CD4-positive, alpha-beta T cell treated with Interleukin-15 for 4 hours (primary cell): ENCODE measurements at places on chromosomes 1 and 21.

- no peak for DNase-seq
Observed at GRCh38 chr1:186708694-186709097, 28.5 kb upstream of the PTGS2 start.

DNA sequence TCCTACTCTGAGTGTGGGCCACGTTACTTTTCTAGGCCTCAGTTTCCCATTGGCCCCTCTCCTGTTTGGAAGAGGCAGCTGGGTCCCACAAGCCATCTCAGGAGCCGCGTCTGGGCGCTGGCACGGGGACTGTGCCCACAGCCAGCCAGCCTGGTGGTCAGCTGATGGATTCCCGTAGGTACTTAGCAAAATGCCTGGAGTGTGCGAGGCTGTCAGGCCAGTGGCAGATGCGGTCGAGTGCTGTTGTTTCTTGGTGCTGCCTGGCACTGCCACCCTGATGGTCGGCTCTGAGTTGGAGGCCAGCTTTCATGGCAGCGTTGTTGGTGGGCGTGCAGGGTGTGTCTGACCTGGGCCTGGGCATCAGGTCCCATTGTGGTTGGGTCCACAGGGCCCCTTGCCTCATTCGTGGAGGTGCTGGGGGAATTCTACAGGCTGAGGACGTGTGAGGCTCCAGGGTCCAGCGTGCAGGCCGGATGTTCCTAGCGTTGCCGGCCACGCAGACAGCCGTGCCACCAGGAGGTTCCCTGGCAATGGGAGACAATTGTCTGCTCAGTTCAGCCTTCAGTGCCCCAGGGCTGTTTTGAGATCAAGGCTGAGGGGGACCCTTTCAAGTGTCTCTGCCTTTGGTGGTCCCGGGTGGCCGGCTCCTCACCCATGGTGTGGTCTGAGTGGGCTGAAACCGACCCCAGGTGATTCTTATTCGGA, 20.9 kb downstream of the SKI start:
- no peak for DNase-seq

GRCh38 chr1:11982010-11982392, 1.8 kb downstream of the MFN2 start:
- no peak for DNase-seq

GRCh38 chr1:219566951-219567947, 45.7 kb downstream of the ZC3H11B start:
- no peak for DNase-seq

DNA sequence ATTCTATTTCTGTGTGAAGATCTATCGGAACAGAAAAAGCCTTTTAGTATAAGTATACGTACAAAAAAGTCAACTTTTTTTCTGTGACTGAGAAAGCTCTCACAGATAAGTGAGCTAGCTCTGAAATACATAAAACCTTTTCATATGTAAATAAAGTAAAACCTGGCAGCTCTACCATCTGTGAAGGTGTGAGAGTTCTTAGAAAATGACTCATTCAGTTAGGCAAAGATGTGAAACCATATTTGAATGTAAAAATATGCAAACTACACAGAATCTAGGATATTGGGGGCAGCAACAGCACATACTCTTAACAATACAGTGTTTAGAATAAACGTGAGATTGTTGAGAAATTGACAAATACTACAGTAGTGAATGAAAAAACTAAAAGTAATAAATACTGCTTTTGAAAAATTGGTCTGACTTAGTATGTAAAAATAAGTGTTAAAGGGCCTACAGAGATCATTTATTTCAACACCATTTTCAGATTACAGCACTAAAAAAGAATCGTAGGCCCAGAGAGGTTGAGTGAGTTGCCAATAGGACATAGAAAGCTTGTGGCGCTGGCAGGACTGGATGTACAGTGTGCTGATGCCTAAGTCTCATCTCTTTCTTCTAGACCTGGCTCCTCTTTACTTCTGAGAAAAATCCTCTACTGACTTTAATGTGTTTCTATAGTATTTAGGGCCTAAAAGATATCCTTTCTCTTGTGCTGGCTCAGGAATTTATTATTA, 19.8 kb downstream of the ATP6V1G3 start:
- DNase-seq = peak; percentile 77

- no peak for DNase-seq
Observed at GRCh38 chr1:220407191-220407590, 120.7 kb upstream of the MARK1 start.

GRCh38 chr21:36377391-36377842, 7.8 kb upstream of the CHAF1B start:
- DNase-seq = no peak

DNA sequence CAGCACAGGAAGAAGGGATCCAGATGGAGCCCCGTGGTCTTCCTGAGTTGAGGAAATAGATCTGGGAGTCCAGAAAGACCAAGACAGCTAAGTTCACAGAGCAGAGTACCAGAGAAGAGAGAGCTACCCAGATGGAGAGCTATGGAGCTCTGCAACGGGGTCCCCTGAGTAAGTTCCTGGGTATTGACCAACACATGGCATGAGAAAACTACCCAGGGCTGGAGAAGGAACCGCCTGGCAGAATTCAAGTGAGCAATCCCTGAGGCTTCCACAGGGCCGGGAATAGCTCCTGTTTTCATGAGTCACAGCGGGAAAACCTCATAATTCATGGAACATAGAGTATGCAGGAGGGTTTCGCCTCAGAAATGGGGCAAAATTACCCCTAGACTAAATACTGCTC, 19.7 kb downstream of the STPG1 start:
- no peak for DNase-seq

DNA sequence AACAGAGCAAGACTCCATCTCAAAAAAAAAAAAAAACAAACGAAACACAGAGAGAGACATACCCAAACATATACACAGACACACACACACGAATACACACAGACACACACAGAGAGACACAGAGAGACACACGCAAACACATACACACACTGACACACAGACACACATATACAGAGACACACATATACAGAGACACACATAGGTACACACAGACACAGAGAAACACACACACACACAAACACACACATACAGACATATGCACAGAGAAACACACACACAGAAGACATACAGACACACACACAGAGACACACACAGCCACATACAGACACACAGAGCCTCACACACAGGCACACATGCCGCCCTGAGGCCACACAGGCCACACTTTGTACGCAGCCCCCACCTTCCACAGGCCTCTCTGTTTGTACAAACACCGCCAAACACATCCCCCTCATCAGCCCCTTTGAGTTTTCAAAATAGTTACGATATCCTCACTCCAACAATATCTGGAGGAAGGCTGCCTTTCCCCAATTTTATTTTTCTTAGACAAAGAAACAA, 57.5 kb upstream of the ABCG1 start:
- no peak for DNase-seq

DNA sequence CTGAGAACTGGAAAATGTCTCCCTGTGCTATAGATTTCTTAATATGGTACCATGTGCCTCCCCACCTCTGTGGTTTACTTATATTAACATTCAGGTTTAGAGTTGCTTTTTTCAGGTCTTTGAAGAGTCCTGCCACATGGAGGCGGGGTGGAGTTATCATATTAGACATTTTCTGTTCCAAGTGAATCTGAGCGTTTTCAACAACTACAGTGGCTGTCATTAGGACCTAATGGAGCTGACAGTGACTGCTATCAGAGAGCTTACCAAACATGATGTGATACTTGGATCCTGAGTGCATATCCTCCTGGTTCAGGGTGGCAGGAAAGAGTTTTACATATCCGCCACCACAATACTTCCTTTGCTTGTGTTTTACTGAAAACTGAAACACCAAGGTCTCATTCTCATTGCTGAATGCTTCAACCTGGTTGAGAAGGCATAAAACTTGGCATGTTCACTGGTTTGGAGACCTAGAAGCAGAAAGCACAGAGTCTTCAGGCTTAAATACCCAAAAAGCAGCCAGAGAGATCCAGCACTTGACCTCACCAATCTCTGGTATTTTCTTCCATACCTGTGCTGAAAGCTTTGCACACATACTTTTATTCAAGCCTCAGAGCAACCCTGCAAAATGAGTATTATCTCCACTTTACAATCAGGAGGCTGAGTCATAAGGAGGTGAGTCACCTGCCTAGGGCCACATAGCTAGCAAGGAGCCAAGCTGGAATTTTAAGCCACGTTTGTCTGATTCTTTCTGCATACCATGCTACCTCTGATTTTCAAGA, 47.4 kb upstream of the OSBPL9 start:
- DNase-seq = peak; percentile 65

- DNase-seq = no peak
Observed at GRCh38 chr1:229156872-229157271, 114.0 kb upstream of the RAB4A start.

DNA sequence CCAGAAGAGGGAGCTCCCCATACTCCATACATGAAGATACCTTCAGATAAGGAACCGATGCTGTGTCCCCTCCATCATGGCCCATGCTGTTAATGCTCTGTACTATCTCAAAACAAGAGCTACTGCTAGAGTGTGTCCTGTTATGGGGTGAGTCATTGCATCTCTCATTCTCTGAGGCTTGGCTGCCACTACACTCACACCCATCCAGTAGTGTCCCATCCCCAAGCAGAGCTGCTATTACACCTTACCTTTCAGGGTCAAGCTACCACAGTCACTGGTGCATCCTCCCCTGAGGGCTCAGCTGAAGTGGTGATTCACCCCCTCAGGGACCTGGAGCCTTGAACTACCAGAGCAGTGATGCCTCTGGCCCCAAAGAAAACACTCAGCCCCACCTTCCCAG, 198.5 kb downstream of the PLA2G4A start:
- no peak for DNase-seq

- no peak for DNase-seq
Observed at GRCh38 chr1:110112656-110113055, 413 bp downstream of the UBL4B start.

- DNase-seq = no peak
Observed at GRCh38 chr21:27023186-27023585, 56.3 kb upstream of the ADAMTS5 start.

DNA sequence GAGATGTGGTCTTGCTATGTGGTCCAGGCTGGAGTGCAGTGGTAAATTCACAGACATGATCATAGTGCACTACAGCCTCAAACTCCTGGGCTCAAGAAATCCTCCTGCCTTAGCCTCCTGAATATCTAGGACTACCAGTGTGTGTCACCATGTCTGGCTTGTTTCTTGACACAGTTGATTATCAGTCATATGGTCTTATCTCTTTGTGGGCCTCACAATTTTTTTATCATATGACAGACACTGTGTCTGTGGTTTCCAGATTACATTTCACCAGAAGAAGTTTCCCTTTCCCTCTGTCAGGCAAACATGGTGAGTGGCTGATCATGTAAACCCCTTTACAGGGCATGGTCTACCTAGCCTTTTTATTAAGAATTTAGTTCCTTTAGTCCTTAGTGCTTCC, 96.1 kb downstream of the HFM1 start:
- no peak for DNase-seq

- no peak for DNase-seq
Observed at GRCh38 chr1:7493711-7494454, 277.2 kb upstream of the VAMP3 start.
